NCI-H524 (cell line): ENCODE measurements at places on chromosomes 7 and 10.

DNA sequence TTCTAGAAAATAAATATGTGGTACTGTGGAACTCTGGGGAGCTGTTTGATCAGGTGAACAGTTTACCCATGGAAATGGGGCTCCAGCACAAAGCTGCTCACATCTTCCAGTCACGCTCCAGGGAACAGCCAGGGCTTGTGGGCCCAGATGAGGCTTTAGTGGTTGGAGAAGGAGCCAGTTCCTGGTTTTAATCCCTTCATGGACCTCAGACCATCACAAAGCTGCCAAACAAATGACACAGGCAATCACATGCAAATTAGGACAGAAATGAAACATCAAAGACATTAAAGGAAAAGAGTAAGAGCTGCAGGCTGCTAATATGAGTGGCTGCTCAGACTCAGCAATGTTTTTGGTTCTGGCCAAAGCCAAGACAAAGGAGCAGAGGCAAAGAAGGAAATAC lies 2.2 kb upstream of the ATP6V0E2 start:
- DNase-seq, result no peak

GRCh38 chr10:77877441-77878344 lies 48.9 kb downstream of the DLG5 start:
- DNase-seq, result no peak

DNA sequence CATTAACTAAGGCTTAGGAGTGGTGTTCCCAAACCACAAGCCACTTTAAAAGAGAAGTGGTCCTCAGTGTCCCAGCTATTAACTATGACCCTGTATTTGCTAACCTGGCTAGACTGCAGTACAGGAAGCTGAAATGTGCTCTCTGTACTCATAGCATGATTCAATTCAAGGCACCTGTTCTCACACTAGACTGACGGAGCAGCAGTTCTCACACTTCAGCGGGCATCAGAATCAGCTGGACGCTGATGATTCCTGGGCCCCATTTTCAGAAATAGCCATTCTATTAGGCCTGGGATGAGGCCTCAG lies 24.5 kb upstream of the MSRB2 start:
- no peak for DNase-seq

GRCh38 chr10:17768496-17768895 lies 16.5 kb downstream of the TMEM236 start:
- no peak for DNase-seq

GRCh38 chr10:49688920-49689319 lies 9.5 kb downstream of the C10orf53 start:
- no peak for DNase-seq

GRCh38 chr10:30639946-30640786 lies 10.6 kb upstream of the LYZL2 start:
- DNase-seq, result peak; percentile 2

DNA sequence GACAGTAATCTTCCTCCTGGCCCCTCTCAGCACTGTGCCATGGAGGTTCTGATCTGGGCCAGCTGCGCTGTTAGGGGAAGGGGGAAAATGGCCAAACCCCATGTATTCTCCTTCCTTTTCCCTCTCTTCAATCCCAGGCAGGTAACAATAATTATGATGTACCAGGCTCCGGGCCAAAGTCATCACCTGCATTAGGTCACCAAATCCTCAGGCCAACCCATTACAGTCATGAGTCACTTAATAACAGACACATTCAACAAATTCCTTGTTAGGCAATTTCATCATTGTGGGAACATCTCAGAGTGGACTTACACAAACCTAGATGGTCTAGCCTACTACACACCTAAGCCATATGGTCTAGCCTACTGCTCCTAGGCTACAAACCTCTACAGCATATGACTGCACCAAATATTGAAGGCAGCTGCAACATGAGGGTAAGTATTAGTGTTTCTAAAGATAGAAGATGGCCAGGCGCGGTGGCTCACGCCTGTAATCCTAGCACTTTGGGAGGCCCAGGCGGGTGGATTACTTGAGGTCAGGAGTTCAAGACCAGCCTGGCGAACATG lies 2.2 kb upstream of the HSPB1 start:
- no peak for DNase-seq

DNA sequence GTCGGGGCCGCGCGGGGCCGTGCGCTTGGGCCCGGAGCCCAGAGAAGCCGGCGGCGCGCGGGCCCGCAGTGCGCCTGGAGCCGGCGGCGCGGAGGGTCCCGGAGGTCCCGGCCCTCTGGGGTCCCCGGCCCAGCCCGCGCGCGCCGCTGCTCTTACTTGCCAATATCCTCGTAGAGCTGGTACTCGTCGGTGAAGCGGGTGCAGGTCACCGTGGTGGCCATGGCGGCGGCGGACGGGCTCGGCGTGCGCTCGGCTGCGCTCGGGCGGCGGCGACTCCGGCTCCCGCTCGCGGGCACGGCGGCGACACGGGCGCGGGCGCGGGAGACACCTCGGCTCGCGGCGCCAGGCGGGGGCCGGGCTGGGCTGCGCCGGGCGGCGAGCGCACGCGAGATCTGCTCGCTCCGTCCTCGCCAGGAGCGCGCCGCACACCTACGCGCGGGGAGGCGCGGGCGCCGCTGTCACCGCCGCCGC lies at the start of gene CAMK2B:
TSS of gene CAMK2B (minus strand) at position 394 of the 471 bp plus-strand sequence. CDS start at position 221, 173 bp downstream.
- peak; percentile 33 for DNase-seq

DNA sequence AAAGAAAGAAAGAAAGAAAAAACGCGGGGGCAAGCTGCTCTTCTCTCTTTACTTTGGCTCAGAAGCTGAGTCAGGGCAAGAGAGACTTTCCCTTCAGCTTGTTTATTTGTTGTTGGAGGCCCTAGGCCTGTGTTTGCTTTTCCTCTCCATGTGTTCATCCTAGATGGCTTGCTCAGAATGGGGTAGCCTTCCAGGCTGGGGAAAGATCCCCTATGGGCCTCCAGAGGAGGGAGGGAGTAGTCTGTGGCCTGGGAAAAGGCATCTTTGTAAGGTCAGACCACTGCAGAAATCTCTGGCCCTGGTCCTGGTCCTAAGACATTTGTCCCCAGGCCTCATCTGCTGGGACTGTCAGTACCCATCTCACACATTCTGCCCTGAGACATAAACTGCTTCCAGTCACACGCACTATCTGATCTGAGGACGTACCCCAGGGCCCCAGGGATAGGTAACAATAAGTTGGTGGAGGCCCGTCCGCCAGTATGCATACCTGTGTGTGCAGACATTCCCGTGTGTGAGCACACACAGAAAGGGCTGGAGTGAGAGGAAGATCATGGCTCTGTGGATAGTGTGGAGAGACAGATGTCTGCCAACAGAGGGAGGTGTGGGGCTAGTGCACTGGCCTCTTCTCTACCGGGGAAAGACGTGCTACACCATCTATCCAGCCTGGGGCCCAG lies 4.9 kb upstream of the SCD start:
- DNase-seq, result peak; percentile 13

GRCh38 chr7:64793106-64793755 lies 997 bp upstream of the ZNF138 start:
- DNase-seq, result no peak

DNA sequence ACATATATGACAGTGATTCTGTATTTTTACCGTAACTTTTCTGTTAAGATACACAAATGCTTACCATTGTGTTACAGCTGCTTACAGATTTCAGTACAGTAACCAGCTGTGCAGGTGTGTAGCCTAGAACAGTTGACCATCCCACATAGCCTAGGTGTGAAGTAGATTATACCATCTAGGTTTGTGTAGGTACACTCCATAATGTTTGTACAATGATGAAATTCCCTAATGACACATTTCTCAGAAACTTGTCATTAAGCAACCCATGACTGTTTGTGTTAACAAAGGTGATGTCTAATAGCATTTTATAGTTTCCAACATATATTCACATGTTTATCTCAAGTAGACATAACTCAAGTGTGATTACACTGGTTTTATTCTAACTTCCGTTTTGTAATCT lies 218.5 kb downstream of the PLXDC2 start:
- no peak for DNase-seq

DNA sequence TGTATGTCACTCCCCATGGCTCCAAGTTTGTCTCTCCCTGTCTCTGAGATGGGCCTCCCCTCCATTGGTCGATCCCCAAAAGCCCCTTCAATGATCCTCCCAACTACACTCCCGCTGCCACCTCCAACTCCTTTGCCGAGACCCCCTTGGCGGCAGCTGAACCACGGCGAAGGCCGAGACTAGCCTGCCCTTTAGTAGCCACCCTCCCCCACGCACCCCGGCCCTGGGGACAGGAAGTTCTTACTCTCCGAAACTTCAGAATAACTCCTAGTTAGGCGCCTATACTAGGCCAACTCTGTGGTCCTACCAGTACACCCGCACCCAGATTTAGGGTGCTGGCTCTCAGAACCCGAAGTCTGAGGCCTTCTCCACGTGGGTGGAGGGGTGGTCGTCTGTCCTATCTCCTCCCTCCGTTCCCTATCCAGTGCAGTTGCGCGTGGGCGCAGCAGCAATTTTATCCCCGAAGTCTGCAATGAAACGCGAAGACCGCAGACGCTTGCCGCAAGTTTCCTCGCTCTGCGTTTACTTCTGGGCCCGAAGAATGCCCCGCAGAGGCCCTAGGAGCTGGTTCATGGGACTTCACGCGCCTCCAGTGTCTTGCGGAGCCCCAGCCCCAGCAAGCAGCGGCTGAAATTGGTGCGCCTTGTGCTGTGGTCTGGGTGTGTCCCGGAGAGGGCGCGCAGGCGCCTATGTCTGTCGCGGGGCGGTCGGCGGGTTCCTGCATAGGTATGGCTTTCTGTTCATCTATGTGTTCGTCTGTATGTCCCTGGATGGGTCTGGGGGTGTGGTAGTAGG lies 82.6 kb upstream of the SLF2 start:
- DNase-seq, result no peak

DNA sequence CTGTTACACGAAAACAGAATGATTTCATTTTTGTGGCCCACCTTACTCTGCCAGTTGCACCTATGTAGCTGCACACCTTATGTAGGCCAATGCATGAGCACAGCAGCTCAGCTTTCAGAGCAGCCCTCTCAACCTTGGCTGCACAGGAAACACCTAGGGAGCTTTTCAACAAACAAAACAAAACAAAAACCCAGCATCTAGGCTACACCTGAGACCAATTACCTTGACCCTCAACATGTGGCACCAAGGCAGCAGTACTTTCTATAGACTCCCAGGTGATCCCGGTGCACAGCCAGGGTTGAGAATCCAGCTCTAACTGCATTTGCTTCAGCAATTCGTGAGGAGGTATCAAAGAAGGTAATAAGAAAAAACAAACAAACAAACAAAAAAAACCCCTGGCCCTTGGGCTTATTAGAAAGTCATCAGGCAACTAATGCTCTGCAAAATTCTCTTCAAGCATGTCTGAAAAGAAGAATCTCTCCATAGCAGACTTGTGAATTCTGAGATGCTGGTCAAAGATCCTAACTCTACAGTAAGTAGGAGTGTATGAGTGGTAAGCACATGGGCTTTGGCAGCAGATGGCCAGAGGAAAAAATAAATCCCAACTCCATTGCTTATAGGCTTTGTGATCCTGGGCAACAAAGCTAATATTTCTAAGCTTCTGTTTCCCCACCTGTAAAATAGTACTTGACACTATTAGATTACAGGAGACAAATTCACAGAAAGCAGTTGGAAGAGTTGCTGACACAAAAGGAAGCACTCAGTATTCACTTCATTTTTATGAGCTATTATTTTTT lies 113.4 kb upstream of the NOBOX start:
- peak; percentile 92 for DNase-seq

DNA sequence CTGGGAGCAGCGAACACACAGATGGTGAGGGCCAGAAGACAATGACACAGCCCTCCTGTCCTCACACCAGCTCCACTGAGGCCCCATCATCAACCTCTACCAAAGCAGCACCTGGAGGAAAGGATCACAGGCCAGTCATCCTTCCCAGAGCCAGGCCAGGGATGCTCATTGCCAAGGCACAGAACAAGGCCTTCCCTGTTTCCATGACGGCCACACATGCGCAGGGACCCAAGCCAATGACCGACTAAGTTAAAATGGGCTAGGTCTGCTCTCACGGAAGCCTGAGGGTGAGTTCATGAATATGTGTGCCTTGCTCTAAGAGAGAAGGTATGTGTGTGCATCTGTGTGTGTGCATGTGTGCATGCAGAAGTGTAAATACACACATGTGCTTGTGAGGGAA lies 39.6 kb downstream of the COBL start:
- no peak for DNase-seq

DNA sequence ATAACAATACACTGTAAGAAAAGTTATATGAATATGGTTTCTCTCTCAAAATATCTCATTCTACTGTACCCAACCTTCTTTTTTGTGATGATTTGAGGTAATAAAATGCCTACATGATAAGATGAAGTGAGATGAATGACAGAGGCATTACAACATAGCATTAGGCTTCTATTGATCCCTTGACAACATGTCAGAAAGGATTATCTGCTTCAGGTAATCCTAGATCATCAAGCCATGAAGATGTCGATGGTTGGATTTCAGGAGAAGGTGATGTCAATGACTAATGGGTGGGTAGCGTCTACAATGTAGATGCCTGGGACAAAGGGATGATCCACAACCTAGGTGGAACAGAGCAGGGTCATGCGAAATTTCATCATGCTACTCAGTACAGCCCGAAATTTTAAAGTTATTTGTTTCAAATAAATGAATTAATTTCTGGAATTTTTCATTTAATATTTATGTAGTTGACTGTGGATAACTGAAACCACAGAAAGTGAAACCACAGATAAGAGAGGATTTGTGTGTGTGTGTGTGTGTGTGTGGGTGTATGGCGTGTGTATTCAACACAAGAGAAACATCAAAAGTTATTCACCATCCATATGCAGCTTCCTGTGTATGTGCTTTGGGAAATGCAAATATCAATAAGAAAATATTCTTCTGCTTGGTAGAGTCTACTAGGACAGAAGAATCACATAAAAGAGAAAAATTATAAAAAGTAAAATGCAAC lies 77.0 kb downstream of the MAGI2 start:
- no peak for DNase-seq

DNA sequence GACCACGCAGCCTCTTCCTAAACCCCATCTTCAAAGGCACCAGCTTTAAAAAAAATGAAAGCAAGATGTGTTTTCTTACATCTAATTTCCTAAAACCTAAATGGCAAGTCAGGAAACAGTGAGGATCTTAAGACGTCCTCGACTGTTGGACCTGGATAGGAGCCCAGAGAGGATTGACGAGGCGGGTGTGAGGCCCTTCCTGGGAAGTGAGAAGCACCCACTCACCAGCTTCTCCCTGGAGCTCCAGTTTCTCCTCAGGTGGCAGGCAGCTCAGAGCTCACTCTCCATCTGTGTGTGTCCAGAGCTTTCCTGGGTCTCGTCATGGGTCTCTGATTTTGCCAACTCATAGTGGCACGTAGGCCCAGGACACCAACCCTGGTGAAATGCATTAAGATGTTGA lies 614.0 kb upstream of the AUTS2 start:
- DNase-seq, result no peak

- no peak for DNase-seq
Measured at GRCh38 chr10:28811639-28812349, 134.5 kb downstream of the BAMBI start.

DNA sequence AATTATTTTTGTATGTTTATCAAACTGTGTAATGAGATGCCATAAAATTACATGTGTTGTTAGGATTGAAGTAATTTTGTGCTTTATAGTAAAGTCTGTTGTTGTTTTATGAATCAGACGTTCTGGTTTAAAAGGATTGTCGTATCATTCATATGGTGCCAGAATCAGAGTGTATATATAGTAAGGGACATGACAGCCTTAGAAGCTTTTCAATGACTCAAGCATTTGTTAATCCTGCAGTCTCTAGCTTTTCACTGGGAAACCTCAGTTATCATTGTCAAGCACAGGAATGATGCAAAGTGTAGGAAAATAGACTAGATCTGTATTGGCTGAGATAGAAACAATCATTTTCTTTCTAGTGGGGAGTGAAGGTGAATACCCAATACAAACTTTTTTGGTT lies 57.5 kb downstream of the TRRAP start:
- DNase-seq, result no peak
